ENCODE measurements at places on chromosomes 1 and 21.
A peak's percentile ranks its signal among the peaks of the same experiment; 100 is the strongest.

- DNase-seq = no peak
Observed at GRCh38 chr1:155514582-155515187, 47.9 kb downstream of the ASH1L start.

DNA sequence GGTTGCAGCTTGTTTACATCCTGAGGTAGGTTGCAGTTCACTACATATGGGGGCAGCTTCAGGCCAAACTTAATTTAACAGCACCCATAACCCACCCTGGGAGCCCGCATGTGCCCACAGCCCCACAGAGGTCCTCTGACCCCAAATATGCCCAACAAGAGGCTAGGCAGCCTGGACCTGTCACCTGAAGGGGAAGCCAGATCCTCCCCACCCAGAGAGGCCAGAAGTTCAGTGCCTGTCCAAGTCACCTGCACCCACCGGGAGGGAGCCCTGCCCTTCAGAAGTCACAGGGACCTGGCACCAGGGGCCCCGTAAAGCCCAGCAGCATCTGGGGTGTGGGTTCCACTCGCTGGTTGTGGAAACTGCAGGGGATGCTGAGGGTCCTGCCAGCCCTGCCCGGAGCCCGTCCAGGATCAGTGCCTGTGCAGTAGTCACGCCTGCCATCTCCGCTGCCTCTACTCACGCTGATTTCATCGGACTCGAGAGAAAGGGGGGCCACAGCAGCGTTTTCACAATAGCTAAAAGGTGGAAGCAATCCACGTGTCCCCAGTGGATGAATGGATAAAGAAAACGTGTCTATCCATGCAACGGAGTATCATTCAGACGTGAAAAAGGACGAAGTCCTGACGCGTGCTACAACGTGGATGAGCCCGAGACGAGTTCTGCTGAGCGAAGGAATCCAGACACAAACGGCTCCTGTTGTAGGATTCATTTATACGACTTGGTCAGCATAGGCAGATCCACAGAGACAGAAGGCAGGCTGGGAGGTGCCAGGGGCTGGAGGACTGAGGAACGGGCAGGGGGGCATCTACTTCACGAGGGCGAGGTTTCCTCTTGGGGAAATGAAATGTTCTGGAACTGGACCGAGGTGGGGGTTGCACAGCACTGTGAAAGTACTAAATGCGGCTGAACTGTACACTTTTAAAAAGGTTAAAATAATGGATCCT lies 33.9 kb upstream of the COL6A2 start:
- DNase-seq = peak; percentile 0

GRCh38 chr1:98422816-98423215 lies 238.7 kb upstream of the SNX7 start:
- DNase-seq = peak; percentile 16

GRCh38 chr1:147218606-147219005 lies 6.5 kb downstream of the FMO5 start:
- no peak for DNase-seq

Measured in GM03348 (cell line).